ENCODE measurements at places on chromosomes 1 and 21.

- DNase-seq, result peak; percentile 36
Measured at GRCh38 chr1:226738421-226738994, 574 bp downstream of the ITPKB start.

GRCh38 chr1:53754484-53755312, 15.7 kb upstream of the GLIS1 start:
- peak; percentile 39 for DNase-seq

DNA sequence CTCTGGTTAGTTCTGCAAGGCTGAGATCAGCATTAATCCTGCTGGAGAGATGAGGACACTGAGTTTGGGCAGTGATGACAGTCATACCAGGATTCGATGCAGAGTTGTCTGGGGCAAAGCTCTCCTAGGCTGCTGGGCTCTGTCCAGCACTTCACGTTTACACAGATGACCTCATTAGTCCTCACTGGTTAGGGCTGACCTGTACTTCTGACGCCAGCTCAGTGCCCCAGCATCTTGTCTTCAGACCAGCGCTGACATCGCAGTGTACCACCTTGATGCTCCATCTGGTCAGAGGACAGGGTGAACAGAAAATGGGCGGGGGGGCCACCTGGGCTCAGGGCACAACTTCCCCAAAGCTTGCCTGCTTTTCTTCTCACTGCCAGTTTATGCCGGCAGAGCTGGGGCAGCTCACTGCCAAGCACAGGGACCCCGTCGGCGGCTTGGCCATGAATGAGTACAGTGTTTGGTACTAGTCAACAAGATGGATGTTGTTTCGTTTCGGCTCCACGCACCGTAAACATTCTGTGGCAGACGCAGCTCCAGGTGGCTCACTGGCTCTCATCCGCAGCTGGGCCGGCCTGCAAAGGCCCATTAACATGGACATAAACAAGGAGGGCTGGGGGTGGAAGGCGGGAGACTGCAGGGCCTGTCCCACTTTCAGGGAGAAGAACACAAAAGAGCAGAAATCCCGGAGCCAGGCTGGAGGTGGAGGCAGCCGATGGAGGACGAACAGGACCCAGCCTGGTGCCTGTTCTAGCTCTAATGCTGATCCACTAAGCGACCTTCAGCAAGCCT, 118.7 kb downstream of the GLIS1 start:
- no peak for DNase-seq

DNA sequence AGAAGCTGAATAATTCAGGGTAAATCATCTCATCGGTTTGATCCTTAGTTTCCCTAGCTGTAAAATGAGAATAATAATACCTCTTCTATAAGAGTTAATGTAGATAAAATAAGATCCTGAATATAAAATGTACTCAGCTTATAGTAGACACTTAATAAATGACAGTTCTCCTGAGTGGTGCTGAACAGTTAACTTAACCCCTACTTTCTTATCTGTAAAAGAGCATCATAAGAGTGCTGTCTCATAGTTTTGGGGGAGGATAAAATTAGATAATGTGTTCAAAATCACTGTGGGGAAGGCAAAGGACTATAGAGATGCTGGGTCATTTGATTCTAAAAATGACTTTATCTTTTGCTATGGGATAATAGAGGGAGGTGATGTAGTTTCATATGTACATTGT, 593 bp downstream of the C8A start:
- no peak for DNase-seq

DNA sequence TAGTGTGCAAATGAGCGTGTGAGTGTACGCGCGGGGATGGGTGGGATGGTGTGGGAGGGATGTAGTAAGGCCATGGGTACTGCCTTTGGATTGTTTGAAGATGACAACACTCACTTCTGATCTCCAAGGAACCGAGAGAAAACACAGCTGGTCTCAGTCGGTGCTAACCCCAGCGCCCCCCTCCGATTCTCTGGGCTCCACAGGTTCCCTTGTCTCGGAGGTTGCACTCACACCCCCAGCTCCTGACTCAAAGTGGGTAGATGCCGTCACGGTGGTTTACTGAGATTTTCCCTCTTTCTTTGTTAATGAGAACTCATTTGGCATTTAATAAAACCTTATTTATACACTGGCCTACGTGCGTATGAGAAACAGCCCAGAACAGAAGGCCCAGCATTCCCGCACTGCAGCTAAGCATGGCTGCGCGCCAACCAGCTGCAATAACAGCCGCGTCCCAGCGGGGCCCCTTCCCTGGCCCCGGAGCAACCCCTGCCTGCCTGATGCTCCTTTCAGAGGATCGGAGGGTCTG, 25.8 kb downstream of the ABCA4 start:
- no peak for DNase-seq

GRCh38 chr1:240294566-240294965, 202.9 kb downstream of the FMN2 start:
- DNase-seq, result no peak

DNA sequence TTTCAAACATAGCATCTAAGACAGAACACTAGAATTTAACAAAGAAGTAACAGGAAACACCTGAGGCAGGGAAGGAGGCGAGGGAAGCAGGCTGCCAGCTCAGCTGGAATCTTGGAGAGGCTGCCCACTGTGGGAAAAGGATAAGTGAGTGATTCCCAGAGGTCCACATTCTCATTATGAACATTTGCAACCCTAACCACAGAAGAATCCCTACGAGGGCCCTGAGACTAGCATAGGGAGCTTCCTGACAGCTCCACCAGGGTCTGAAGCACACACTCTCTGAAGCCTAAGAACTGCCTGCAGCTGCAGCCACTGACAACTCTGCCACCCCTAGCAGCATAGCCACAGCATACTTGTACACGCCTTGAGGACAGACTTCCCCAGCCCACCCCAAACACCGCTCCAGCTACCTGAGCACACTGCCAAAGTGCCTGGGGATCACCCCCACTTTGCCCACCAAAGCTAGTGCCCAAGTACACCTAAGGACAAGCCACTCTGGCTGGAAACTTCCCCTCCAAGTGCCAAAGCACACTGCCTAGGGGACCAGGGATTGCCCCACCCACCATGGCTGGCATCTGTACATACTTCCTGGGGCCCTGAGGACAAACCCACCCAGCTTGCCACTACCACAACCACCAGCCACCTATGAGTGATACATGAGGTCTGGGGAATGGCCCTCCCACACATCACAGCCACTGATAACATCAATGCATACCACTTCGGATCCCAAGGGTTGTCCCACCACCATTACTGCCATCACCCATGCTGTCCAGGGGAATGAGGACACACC, 76.6 kb upstream of the GUCA2A start:
- no peak for DNase-seq

- DNase-seq, result no peak
Measured at GRCh38 chr21:38264571-38264970, 7.8 kb downstream of the KCNJ15 start.

DNA sequence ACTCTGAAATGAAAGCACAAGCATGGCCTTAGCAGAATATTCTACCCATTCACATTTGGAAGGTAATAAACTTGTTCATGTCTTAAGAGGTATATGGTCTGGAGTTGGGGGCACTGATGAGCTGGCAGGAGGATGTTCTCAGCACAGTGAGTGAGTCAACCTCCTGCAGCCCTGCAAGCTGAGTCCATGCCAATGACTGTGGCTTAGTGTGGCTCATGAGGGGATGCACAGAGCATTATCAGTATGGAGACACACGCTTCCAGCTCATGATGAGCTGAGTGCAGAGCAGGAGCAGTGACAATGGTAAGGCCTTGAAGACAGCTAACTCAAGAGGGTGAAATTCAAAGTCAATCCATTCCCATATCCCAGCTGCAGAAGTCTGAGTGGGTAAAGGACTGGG, 102.3 kb downstream of the TNFSF18 start:
- DNase-seq, result no peak

DNA sequence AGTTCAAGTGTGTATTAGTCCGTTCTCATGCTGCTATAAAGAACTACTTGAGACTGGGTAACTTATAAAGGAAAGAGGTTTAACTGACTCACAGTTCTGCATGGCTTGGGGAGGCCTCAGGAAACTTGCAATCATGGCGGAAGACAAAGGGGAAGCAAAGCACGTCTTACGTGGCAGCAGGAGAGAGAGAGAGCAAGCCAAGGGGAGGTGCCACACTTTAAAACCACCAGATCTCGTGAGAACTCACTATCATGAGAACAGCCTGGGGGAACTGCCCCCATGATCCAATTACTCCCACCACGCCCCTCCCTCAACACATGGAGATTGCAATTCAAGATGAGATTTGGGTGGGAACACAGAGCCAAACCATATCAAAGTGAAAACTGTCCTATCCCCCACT, 4.1 kb upstream of the MIS18A start:
- no peak for DNase-seq

- no peak for DNase-seq
Measured at GRCh38 chr1:55259911-55260609, 44.9 kb upstream of the USP24 start.

DNA sequence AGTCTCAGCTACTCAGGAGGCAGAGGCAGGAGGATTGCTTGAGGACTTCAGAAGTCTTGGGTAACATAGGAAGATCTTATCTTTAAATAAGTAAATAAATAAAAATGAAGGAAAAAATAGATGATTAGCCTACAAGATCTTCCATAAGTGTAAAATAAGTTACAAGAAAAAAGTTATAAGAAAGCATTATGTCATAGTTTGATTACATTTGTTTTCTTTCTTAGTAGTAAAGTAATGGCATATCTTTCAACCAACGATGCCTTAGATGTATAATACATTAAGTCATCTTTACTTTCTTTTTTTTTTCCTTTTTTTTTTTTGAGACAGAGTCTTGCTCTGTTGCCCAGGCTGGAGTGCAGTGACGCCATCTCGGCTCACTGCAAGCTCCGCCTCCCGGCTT, 46.5 kb downstream of the SNRPE start:
- DNase-seq, result no peak

GRCh38 chr1:218164930-218165700, 120.0 kb upstream of the RRP15 start:
- DNase-seq, result peak; percentile 35

- DNase-seq, result no peak
Measured at GRCh38 chr1:230113593-230114236, 46.7 kb downstream of the GALNT2 start.

- DNase-seq, result no peak
Measured at GRCh38 chr1:12722626-12723025, 6.7 kb downstream of the AADACL3 start.

- DNase-seq, result no peak
Measured at GRCh38 chr1:224080115-224080774, 33.7 kb upstream of the FBXO28 start.

DNA sequence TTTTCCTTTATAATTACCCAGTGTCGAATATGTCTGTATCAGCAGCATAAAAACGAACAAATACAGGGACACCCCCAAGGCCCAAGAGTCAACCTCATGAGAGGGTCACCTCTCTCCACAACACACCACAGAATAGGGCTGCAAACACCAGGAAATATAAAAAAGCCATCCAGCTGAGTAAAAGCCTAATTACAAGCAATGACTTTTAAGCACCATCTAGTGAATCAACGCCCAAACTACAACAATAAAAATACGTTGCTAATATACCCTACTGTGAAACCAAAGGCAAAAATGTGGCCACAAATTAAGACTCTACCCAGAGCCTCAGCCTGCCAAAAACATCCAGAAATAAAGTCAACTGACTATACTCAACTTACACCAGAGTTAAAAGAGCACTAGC, 817.9 kb upstream of the NEGR1 start:
- DNase-seq, result no peak

DNA sequence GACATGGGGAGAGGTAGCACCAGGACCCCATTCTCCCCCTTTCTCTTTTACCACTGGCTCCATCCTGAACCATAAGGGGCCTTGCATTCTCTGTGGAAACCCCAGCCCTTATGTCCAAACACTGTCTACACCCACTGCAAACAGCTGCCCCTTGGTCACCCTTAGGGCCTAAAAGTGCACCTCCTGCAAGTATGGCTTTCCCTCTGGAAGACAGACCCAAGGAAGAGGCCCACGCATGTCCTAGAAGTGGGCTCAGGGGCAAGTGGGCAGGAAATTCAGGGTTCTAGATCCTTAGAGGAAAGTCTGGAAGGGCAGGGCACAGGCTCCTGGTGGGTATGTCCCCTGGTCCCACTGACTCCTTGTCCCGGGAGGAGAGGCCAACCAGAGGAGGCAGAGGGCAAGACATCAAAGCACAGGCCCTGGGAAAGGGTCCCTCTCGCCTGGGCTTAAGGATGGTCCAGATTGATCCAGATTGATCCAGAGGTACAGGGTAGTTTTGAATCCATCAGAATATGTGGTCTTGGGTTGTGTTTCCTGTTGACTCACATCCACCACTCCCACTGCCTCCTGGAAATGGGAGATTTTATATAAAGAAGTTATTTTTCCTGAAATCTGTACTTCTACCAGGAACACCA, 150.9 kb downstream of the GRIK3 start:
- DNase-seq, result no peak

DNA sequence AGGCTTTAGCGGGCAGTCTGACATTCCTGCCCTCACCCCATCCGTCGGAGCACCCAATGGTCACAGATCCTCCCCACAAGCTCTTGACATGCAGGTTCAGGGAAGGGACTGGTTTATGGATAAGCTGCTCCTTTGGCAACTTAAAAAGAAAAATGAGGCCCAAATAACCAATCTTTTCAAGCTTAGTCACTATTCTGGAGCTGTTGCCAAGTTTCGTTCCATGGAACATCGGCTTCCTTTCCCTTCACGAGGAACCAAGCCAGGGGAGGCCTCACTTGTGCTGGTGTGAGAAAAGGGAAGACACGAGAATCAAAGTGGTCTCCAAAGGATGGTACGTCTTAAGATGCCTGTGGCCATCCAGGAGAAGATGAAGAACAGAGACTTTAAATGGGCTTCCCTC, 46.1 kb upstream of the LPAR3 start:
- DNase-seq, result no peak

DNA sequence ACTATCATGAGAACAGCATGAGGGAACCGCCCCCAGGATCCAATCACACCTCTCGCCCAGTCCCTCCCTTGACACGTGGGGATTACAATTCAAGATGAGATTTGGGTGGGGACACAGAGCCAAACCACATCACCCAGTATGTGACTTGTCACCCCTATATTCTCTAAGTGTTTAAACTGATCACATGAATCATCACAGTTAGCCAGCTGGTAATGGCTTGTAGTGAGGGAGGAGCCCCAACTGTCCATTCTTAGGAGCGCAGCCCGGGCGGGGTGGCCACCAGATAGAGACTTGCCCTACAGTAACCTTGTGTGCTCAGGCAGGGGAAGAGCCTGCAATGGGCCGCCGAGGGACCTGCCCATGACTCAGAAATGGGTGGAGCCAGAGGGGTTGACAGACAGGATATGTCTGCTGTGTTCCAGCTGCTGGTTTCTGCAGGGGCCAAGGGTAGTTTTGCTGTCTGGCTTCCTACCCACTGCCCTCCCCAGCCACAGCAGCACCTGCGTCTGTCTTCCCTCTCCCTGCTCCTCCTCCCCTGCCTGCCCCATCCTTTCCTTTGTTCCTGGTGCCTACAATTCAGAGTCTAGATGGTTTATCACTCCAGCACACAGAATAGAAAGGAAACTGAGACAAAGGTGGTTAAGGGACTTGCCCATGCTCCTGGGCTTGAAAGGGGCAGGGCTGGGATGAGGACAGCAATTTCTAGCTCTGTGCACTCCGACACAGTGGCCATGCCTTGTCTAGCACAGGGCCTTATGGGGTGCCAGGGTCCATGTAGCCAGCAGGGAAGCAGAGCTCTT, 9.2 kb downstream of the ABCG1 start:
- DNase-seq, result no peak

Measured in neural crest cell (in vitro differentiated cells).